ENCODE measurements at places on chromosomes 7 and 10.
A peak's percentile ranks its signal among the peaks of the same experiment; 100 is the strongest.

DNA sequence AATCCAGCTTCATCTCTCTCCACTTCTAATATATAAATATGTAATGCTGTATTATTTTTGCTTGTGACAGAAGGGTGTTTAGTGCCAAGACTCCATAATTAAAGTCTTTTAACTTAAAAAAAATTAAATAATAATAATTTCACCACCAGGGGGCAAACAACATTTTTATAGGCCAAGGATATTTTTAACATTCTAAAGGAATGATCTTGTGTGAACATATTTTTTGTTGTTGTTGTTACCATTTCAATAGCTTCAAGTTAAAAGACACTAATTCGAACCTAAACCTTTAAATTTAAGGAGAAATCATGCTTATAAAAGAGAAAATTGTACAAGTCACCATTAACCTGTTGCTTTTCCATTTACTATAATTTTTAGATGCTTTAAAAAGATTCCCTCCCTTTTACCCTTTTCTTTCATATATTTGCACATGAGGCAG lies 7.5 kb upstream of the DNAJC1 start:
- DNase-seq = peak; percentile 9

DNA sequence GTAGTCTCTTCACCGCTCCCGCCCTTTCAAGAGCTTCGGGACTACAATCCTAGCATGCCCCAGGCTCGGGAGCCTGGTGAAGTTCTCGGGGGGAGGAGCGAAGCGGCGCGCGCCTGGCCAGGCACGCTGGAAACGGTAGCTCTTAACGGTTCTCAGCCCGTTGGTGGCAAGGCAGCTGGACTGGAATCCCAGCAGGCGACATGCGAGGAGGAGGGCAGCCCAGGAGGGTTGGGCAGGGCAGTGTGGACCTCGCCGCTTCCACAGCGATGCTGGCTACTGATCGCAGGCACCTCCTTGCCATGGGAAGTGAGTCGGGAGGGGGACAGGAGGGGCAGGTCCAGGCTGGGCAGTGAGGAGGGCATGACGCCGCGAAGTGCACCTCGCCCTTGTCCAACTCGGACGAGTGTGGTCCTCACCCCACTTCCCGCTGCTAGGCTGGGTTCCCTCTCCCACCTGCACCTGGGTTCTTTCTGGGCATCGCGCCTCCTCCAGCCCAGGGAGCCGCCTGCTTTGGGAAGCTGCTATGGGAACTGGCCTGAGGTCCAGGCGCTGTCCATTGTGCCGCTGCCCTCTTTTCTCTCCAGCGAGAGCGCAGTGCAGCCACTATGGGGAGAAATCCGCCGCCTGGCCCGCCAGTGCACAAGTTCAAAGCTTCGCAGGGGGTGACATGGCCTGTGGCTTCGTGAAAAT lies 367.8 kb upstream of the NUPR2 start:
- DNase-seq = no peak

GRCh38 chr7:131302876-131303707 lies 24.6 kb upstream of the MKLN1 start:
- no peak for DNase-seq

DNA sequence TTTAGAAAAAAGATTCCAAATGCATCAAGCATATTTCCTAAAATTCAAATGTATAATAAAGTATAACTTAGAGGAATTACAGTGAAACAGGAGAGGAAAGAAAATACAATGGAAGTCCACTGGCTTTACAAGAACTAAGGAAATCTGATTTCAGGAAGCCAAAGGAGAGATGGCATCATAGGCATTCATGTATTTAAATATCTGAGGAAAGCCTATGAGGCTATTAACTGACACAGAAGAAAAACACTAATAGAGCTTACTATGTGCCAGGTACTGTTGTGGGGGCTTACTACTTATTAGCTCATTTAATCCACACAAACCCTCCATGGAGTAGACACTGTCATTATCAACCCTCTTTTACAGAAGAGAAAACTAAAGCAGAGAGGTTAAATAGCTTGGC lies 92.2 kb downstream of the SRPK2 start:
- DNase-seq = no peak

DNA sequence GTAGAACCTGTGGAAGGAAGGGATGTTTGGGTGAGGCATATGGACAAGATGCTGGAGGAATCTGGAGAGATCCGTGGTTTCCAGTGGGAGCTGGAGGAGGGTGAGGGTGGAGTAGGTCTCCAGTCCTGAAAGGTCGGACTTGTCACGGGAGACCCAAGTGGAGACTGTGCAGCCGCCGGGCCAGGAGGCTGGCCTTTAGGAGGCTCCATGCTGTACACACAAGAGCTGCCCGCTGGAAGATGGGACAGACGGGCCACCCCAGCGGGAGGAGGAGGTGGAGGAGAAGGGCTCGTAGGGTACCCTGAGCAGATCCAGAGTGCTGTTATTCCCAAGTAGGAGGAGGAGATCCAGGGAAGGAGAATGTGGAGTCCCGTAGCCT lies 106.7 kb downstream of the NKX6-2 start:
- no peak for DNase-seq

DNA sequence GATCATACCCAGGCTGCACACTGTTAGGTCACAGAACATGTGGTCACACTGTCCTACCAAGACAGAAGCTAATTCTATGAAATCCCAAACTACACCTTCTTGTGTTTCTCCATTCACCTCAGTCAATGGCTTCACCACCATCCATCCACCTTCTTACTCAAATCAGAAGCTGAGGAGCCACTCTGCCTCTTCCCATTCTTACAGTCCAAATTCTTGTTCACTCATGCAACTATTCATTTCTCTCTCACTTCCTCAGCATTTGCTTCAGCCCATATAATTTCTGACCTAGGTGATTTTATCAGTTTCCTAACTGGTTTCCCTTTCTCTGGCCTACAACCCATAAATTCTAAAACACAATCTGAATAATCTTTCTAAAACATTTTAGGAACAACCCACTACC lies 229.2 kb downstream of the LRRN3 start:
- DNase-seq = no peak

DNA sequence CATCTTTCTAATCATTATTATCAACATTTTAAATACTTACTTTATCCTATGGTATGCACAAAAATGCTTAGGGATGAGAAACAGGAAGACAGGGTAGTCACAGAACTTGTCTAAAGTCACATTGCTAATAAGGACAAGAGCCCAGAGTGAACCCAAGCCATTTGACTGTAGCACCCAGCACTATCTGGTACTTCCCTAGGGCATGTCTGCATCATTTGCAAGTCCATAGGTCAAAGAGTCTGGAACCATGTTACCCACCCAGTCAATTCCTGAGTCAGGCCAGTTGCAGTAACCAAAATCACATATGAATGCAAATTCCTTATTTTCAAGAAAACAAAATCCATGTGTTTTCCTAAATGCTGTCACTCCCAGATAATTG lies 19.1 kb downstream of the ASAH2 start:
- no peak for DNase-seq

DNA sequence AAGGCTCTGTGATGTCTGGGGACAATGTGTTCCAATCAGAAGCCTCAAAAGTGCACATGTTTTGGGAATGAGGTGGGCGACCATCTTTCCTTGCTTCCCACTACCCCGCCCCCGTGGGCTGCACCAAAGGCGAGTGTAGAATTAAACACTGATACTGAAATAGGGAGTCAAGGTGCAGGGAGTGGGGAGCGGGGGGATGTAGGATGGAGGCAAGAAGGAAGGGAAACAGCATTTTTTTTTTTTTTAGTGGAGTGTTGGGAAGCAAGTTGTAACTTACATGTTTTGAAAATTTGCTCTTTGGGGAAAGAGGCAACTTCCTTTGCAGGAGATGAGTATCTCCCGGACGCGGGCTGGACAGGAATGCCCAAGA lies 484 bp upstream of the DLX5 start:
- no peak for DNase-seq

- no peak for DNase-seq
Observed at GRCh38 chr10:790821-791551, 101.5 kb upstream of the DIP2C start.

GRCh38 chr7:127532736-127533135 lies 52.7 kb downstream of the GCC1 start:
- no peak for DNase-seq

DNA sequence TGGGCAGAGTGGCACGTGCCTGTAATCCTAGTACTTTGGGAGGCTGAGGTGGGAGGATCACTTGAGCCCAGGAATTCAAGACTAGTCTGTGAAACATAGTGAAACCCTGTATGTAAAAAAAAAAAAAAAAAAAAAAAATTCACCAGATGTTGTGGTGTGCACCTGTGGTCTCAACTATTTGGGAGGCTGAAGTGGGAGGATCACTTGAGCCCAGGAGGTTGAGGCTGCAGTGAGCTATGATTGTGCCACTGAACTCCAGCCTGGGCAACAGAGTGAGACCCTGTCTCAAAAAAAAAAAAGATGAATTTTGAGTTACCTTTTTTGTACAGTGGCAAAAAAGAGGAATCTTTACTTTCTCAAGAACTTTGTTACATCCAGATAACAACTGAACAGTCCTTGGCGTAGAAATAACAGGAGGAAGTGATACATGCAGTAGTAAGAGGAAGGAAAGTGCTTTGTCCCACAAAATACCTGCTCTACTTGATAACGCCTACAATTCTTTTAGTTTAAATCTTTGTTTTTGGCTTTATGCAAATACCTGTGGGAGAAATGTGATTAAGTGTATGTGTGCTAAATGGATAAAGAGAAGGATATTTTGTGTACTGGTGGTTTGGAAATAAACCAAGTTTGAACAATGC lies 29.3 kb downstream of the SPAG6 start:
- DNase-seq = no peak

DNA sequence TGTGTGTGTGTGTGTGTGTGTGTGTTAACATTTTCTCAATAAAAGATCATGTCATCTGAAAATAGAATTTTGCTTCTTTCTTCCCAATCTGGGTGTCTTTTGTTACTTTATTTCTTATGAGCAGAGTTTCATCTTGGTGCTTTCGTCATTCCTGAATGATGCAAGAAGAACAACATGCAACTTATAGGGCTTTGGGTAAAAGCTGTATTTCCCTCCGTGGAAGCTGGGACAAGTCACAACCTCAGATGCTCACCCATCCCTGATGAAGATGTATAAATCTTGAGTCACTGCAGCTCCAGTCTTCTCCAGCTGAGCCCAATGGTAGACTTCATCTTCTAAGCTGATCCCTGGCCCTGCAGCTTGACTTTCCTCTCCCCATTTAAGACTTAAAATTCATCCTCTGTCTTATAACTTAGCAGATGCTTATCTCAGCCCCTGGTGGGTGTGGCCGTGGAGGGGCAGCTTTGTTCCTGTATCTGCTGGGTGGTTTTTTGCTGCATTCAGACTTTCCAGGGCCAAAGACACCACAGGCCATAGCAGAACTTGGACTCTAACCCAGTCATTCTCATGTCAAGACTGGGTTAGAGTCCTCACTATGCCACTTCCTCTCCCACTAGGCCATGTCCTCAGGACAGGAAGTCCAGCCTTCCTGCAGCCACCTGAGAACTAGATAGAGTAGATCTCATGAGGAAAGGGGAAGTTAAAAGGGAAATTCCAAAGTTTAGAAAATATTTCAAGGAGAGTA lies 356.4 kb downstream of the TNS3 start:
- no peak for DNase-seq

DNA sequence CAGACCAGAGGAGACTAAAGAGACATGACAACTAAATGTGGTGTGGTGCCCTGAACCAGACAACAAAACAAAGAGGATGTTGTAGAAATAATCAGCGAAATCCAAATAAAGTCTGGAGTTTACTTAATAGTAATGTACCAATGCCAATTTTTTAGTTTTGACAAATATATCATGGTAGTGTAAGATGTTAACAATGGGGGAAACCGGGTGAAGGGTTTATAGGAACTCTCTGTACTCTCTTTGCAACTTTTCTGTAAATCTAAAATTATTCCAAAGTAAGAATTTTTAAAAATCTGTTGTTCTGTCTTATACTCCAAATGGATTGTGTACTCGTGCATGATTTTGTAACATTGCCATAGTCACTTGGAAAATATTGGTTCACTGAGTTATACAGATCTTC lies 129.3 kb downstream of the CNNM2 start:
- DNase-seq = no peak

DNA sequence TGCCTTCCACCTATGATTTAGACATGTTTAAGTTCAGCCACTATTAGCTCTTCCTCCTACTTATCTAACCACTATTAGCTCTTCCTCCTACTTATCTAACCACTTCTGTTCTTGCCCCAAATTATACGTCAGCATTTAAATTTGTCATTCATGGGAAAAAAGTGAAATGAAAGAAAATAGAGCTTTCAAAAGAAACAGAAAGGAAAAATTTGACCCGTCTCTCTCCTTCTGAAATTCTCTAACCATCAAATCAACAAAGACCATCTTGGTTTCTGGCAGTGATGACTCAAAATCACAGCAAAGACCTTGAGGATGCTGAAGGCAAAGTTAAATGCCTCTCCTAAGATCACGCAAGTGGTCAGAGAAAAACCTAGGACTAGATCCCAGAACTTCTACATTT lies 2.6 kb downstream of the LIPA start:
- DNase-seq = no peak

DNA sequence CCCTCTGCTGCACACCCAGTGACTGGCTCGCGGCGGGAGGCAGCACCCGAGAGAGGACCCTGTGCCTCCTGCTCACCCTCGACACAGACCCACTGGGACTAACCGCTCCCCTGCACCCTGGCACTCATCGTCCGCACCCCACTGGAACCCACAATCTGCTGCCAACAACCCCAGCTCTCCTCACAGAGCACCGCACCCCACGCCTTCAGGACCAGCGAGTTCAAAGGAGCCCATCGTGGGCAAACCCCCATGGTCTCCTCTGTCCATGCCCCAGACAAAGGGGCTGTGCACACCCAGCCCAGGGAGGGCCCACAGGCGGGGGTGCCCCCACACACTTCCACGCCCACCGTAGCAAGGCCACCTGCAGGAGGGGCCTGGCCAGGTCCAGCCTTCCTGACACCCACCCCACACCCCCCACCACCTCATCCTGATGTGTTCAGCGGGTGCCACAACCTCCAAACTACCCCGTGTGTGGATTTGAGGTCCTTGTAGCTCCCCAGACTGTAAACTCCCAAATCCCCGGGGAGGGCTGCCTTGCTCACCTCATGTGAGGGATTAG lies 14.0 kb downstream of the RASGEF1A start:
- DNase-seq = no peak

DNA sequence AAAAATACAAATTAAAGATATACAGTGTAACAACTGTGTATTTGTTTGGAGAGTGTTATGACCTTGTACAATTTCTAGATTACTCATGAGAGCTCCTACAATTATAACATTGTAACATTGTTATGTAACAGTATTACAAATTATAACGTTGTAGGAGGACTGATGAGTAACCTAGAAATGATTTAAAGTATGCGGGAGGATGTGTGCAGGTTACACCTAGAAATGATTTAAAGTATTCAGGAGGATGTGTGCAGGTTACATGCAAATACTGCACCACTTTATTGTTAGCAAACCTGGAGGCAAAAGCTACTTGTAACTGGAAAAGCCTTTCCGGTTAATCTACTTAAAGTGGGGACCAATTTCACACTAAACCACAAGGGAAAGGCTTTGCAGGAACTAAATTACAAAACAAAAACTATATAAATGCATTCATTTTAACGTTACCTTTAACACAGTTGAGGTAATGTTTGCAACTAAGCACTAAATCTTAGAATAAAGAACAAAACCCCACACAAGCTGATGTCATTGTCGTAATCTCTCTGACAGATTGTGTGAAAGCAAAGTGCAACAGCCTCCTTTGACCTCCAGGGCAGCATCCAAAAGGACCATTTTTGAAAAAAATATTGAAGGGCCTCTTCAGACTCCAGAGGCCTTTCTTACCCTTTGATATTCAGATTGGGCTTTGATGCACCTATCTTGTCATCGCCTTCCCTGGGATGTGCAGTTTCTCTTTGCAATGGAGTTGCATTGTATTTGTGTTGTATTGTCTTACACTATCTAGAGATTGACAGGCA lies 522.1 kb upstream of the FOXK1 start:
- DNase-seq = no peak

GRCh38 chr10:61964059-61964709 lies 62.7 kb downstream of the ARID5B start:
- DNase-seq = no peak

- no peak for DNase-seq
Observed at GRCh38 chr10:55212051-55212450, 411.0 kb upstream of the PCDH15 start.

All from NCI-H2171 treated with DMSO at 0.1 percent for 48 hours (cell line).